ENCODE measurements at places on chromosomes 5 and 9.
A peak's percentile ranks its signal among the peaks of the same experiment; 100 is the strongest.

GRCh38 chr9:123555646-123556045 lies 199.6 kb downstream of the CRB2 start:
- DNase-seq = no peak

DNA sequence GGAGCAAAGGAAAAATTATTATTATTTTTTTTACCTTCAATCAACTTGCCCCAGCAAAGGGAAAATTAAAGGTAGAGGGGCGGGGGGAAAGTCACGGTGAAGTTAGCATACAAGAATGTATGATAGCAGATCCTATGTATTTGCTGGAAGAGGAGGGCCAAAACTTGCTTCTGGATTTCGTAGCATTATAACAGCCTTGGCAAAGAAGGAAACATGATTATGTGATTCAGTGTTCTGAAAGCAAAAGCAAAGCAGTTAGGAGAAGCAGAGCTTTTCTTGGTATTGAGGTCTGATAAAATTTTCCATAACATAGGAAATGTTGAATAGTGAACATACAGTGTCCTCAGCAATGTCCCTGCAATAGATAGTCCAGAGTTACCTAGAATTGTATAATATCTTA lies 32.4 kb downstream of the MAST4 start:
- no peak for DNase-seq

- DNase-seq = no peak
These were observed 52.2 kb downstream of the PTCD2 start for GRCh38 chr5:72372331-72372730.

GRCh38 chr5:135373736-135374515 lies 25.1 kb downstream of the MACROH2A1 start:
- no peak for DNase-seq

DNA sequence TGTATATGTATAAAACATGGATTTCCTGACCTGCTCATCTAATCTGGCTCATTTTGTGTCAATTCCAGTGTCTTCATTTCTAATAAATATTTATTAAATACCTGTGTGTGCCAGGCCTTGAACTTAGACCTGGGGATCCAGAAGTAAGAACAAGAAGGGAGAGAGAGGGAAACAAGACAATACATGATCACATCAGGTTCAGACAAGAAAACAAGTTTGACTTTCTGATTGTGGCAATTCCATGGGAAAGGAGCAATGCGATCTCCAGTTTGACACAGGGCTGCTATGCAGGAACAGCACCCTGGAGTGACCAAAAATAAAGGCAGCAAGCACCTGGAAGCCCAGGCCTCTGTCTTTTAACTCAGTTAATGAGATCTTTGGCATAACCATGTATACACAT lies 198.1 kb upstream of the ACTBL2 start:
- DNase-seq = no peak

DNA sequence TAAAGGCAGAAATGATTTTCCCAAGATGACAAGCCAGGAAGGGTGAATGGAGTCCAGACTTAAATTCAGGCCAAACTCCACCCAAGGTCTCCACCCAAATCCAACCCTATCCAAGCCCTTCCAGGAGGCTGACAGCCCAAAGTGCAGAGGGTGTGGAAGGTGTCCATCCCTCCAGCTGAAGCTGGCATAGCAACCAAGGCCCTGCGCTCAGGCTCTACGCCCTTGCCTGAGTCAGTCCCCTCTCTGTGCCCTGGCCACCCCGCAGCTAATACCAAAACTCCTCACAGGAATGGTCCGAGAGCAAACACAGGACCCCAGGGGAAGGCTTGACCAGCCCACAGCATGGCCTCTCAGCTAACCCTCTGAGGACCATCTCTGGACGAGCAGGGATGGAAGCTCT lies 2.1 kb downstream of the SEPTIN8 start:
- DNase-seq = no peak

- peak; percentile 44 for DNase-seq
These were observed 259.6 kb upstream of the DMRT1 start for GRCh38 chr9:581673-582497.

DNA sequence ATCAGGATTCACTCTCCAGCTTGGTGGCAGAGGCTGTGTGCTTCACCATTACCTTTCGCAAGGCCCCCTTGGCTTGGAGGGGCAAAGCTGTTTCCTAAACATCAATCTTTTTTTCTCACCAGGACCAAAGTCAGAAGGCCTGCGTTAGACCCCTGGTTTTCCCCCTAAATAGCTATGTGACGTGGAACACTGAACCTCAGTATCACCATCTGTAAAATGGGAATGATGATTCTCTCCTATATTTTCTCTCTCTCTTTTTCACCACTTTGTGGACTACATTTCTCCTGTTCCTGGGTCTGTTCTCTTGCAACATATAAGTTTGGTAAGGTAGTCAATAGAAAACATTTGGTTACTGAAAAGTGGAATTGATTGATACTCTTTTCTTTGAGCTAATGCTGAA lies 50.5 kb downstream of the DAPK1 start:
- DNase-seq = no peak

DNA sequence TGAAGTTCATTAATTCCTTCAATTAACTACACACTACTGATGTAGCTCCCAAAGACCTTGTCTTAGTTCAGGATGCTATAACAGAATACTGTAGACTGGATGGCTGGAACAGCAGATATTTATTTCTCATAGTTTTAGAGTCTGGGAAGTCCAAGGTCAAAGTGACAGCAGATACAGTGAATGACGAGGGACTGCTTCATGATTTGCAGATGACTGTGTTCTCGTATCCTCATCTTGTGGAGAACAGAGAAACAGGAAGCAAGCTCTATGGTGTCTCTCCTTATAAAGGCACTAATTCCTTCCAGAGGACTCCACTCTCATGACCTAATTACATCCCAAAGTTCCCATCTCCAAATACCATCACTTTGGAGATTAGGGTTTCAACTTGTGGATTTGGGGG lies 65.6 kb upstream of the MAP1B start:
- no peak for DNase-seq

Measured in MCF 10A (cell line).